ENCODE measurements at places on chromosomes 4 and X.

- no peak for DNase-seq
Measured at GRCh38 chrX:94751611-94752010, 1077.6 kb downstream of the FAM133A start.

DNA sequence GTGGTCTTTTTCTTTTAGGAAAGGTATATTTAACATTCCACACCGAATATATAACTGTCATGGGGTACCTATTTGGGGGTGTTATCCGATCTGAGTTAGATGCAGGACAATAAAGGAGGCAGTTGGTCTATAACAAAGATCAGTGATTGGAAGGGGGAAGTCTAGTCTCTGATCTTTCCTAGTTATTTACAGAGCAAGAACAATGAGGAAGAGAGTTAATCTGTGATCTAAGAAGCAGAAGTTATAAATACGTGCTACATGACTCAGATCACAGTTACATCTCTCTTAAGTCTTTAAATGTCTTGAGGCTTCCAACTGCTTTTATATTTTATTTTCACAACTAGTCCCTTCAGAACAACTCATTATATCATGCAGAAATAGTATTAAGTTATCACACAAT lies 33.2 kb upstream of the ARMCX4 start:
- DNase-seq, result no peak

DNA sequence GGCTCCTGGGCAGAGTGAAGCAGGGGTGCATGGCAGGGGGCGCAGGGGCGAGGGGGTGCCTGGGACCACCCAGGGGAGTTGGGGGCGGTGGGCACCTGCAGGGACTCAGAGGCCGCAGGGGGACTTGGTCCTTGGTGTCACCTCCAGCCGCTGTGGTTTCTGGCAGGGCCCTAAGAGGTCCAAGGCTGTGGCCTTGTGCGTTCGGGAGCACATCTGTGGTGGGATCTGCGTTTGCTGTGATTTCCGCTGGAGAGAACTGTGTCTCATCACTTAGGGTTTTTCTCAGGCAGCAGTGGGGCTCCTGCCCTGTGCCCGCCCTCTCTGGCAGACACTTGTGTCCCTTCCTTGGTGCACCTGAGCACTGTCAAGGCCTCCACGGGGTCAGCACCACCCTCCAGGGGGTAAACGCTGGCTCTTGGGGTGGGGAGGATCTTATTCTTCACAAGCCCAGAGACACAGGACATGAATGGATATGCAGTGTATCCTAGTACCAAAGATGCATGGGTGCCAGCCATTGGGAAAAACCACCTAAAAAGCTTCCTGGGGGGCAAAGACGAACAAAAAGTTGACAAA lies 66.5 kb downstream of the ACOX3 start:
- no peak for DNase-seq

GRCh38 chrX:40299641-40300046 lies 201.9 kb upstream of the BCOR start:
- DNase-seq, result no peak

DNA sequence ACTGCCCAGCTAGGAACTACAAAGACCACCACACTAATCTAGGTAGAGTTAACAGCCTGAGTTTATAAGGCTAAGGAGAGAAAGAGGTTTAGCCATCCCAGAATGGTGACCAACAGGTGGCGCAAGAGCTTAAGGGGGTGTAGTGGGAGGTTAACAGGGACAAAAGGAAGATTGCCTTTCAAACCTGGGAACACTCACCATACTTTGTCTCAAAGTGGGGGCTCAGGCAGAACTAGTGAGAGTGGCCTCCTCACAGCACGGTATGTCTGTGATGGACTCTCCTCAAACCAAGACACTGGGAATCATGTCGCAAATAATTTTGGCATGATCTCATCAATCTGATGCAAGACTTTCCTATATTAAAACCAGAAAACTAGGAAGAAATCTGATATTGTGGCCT lies 23.4 kb downstream of the CCNI start:
- peak; percentile 72 for DNase-seq

DNA sequence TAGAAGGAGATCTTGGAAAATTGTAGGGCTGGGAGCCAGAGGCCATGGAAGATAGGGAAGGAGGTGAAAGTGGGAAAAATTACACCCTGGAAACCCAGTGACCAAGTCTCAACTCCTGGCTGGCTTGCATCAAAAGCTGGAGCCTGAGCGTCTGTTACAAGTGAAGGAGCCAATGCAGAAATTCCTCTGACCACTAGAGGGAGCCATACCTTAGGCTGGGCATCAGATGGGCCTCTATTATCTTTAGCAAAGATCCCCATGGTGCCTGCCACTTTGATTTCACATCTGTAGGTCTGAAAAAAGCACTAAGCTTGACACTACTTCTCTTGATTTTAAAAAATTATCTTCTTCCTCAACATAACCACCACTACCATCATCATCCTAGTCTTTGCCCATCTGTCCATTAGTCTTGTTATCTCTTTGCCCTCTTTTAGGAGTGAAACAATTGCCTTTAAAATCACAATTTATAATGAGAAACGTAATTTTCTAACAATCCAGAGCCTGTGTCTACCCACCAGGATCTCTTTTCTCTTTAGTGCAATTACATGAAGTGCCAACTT lies 62.9 kb downstream of the ANAPC4 start:
- DNase-seq, result peak; percentile 52

Data from fibroblast of gingiva (primary cell).